ENCODE measurements at places on chromosomes 3 and 15.

- no peak for DNase-seq
Observed at GRCh38 chr3:183212565-183212964, 40.5 kb upstream of the B3GNT5 start.

DNA sequence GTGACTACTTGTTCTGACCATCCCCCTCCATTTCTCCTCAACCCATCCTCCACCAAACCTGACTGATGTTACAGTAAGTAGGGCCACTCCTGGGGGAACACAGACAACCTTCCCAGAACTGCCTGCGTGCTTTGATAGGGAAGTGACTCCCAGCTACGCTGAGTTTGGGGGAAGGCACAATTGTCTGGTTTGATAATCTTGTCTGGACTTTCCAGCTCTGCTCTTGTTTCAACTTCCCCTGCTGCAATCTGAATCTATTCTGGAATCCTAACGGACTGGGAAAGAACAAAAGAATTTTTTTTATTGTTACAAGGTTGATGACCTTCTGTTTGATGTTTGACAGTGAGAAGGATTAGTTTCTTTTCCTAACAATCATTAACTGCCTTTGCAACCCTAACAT is 895.6 kb downstream of the ROBO1 start:
- DNase-seq = no peak

- no peak for DNase-seq
Observed at GRCh38 chr15:42915654-42916315, 4.8 kb downstream of the TTBK2 start.

DNA sequence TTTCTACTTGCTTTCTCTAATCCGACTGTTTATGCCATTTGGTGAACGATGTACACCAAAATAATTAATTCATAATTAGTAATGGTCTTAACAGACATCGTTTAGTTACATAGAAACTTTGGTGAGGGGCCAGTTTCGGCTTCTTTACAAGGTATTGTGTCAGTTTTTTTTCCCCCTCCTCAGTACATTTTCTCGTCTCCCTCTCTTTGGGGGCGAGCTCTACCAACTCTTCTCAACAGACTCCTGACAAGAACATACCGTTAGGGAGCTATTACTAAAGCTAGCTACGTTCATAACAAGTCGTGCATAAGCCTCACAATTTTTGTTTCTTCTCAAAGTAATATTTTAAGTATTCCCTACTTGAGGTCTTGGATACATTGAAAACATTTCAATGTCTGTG is 1.4 kb downstream of the U2SURP start:
- DNase-seq = no peak

- DNase-seq = no peak
Observed at GRCh38 chr15:25134546-25134945, 179.8 kb downstream of the SNRPN start.

GRCh38 chr3:122560680-122561079 is 3.4 kb downstream of the PARP9 start:
- DNase-seq = peak; percentile 15

- DNase-seq = no peak
Observed at GRCh38 chr3:95789111-95789510, 1025.3 kb upstream of the EPHA6 start.

DNA sequence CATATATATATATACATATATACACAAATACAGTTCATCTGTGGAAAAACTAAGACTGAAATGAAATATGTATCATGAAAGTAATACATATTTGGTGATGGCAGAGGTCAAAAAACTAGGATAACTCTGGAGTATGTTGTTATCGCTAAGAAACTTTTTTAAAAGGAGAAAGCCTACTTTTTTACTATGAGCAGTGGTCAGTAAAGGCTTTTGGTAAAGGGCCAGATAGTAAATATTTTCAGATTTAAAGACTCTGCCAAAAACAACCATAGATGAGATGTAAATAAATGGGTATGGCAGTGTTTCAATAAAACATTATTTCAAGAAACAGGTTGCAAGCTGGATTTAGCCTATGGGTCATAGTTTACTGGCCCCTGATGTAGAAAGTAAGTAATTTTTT is 93.8 kb upstream of the TGFBR2 start:
- no peak for DNase-seq

- no peak for DNase-seq
Observed at GRCh38 chr3:76403556-76403955, 618.2 kb upstream of the ZNF717 start.

DNA sequence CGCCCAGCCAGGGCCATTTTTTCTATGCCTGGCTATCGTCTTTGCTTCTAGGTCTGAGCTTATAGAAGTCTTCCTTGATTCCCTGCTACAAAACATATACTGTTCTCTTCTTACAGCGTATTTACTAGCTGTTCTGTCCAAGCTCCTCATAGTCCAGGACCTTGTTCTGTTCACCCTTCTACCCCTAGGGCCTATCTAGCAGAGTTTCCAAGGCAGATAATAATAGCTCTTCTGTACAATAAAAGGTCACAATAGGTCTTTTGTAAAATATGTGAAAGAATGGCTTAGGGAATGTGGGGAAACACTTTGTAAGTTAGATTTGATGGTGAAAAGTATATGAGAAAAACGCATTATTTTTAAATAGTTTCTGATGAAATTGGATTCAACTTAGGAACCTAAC is 158.2 kb downstream of the P3H2 start:
- DNase-seq = no peak

DNA sequence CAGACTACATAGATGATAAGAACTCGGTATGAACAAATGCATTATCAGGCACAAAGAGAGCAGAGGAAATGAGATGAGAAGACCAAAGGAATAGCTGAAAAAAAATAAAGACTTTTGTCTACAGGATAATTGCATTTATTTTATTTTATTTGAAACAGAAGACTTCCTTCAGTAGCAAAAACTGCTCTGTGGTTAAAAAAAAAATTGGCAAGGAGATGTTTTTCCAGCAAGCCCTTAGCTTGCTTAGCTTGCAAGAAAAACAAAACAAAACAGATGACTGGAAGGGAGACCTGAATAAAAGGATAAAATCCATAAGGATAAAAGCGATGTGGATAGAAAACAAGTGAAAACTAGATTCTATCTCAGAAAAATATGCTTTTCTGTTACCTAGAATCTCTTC is 9.1 kb upstream of the PPM1L start:
- DNase-seq = no peak
